Activated effector memory CD4-positive, alpha-beta T cell treated with Interleukin-2 at 50 U/mL for 16 hours (primary cell): ENCODE measurements at places on chromosomes 4 and X.

DNA sequence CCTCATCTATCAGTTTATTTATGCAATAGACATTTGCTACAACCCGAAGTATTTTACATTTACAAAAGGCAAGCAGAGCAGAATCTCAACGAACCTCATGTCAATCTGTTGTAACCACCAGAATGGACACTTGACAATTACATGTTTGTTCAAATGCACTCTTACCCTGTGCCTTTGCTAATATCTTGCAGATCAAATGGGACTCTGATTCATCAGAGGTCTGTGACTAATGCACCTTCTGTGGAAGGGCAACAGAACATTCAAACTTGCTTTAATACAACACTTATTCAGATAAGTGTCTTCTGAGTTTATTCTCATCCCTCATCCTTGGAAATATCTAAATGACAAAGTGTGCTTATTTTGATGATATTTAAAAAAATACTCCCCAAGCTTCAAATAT lies 644.7 kb upstream of the PCDH10 start:
- no peak for DNase-seq

- DNase-seq, result no peak
These were observed 4.6 kb downstream of the RASSF6 start for GRCh38 chr4:73615613-73616012.

- peak; percentile 64 for DNase-seq
These were observed at the start of gene QDPR for GRCh38 chr4:17511950-17512795. QDPR (minus strand) TSS chr4:17512090; CDS start chr4:17512054, 36 bp downstream.

- no peak for DNase-seq
These were observed 227.4 kb downstream of the PALLD start for GRCh38 chr4:168724243-168724642.

GRCh38 chr4:118120120-118120760 lies 86.0 kb downstream of the NDST3 start:
- DNase-seq, result no peak

GRCh38 chr4:156173486-156173885 lies 219.8 kb upstream of the CTSO start:
- no peak for DNase-seq

DNA sequence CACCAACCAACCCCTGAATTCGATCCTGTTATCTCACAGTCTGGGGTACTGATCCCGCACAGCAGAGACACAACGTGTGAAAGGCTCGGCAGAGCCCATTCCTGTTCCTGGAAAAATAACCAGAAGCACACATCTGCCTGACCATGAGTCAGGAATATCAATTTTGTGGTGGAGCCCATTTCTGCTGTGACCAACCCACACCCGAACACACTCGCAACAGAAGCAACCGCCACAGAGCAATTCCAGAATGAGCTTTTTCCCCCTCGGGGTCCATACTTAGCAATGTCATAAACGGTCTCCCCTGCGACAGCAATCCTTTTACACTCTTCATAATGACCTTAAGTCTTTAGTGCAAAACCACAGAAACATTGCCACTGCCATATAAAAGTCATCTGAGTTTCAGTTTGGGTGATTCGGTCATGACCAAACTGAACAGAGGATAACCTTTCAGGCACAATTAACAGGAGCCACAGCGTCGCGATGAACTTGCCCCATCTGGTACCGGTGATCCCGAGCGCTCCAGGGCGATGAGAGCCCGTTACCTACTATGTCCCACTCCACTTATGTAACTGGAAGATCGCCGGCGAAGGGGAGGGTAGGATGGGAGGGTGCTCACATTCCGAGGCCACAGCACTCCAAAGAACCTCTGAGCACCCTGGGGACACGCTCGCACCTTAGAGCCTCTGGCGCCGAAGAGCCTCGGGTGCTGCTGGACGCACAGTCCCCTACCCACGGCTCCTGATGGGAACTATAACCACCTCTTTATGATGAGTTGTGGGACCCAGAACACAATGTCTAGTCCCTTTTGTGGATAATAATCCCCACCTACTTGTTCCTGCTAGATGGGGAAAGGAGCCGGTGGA lies 1.1 kb downstream of the MECP2 start:
- DNase-seq, result no peak

DNA sequence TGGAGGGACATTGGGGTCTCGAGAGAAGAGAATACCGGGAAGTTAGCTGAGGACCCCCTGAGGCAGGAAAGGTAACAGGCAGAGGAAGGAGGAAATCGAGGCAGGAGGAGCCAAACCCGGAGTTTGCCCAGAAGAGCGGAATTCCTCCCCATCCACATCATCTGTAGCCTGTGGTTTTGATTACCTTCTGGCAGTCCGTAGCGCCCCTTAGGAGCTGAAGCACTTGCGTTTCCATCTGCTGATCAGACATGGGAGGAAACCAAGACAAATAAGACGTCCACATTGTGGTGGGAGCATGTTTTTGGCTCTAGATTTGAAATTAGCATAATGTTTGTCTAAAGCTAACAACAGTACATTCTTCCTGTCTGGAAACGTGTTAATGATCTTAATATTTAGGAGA lies 26.8 kb upstream of the HMX1 start:
- no peak for DNase-seq

- DNase-seq, result no peak
These were observed 30.6 kb downstream of the SETD7 start for GRCh38 chr4:139525414-139525813.
